ENCODE measurements at places on chromosomes 2 and 18. TPM values are rescaled to one million over a fixed set of nuclear protein-coding genes. Genes with fewer than 3 reads are reported as not detected.

GRCh38 chr18:9638886-9639285 is 24.5 kb upstream of the PPP4R1 start:
- DNase-seq: no peak
- H3K4me3 ChIP-seq: no peak overlapping the region
- no peaks in the 10 kb centered on the region for H3K36me3 ChIP-seq

GRCh38 chr18:74289137-74289536 is 2.6 kb downstream of the CYB5A start:
- no peak for DNase-seq
- H3K27ac ChIP-seq: no peak overlapping the region
- H3K36me3 ChIP-seq: peaks cover 2% of the 10 kb centered on the region
- H3K4me1 ChIP-seq: peaks cover 11% of the 10 kb centered on the region
- no peak overlapping the region for H3K4me3 ChIP-seq

Gene ABCG5
- total RNA-seq: not detected

DNA sequence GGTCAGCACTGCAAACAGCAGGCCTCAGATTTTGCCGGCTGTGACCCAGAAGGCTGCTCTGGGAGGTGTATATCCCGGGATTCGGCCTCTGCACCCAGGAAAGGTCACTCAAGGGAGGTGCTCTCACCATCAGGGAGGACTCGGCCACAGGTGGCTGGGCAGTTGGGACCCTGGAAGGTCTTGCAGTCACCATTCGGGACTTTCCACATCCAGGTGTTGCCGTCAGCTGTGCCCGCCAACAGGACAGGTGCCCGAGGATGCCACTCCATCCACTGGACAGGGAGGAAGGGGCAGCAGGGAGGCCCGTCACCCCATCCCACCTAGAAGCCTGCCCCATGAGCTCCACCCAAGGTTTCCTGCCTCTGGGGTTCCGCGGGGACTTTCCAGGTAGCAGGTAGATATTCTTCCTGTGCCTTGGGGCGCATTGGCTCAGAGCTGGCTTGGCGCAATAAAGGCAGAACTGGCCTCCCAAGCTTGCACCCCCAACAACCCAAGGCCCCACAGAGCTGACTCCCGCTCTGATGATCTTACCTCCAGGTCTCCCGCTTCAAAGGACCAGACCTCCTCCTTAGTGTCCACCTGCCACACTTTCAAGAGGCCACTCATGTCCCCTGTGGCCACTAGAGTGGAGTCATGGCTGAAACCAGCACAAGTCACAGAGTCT is 3.5 kb downstream of the AAMP start:
- no peaks in the 10 kb centered on the region for H3K27me3 ChIP-seq
- peak overlapping the region; percentile 65 for H3K27ac ChIP-seq
- no peak for DNase-seq
- peaks cover 14% of the 10 kb centered on the region for H3K36me3 ChIP-seq
- H3K4me3 ChIP-seq: no peak overlapping the region

DNA sequence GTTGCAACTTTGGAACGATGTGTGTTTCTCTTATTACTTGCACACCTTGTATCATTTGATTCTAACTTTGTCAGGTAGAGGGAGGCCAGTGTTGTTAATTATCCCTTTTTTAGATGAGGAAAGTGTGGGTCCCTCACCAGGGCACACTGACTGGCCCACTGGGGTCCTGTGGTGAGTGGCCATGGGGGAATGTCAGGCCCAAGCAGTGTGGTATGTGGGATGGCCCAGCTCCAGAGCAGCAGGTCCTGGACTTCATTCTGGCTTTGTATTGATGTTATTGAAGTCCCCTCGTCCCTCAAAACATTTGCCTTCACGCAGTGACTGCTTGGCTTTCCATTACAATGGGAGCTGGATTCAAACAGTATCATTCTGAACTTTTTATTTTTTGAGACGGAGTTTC is 11.7 kb downstream of the NCK2 start:
- DNase-seq: no peak
- peaks cover 35% of the 10 kb centered on the region for H3K36me3 ChIP-seq
- H3K4me1 ChIP-seq: peaks cover 89% of the 10 kb centered on the region
- peak overlapping the region; percentile 11 for H3K4me3 ChIP-seq
- no peaks in the 10 kb centered on the region for H3K27me3 ChIP-seq

- H3K27ac ChIP-seq: no peak overlapping the region
- DNase-seq: no peak
- H3K27me3 ChIP-seq: no peaks in the 10 kb centered on the region
Measured at GRCh38 chr18:38368886-38369285, 803.3 kb upstream of the CELF4 start.

DNA sequence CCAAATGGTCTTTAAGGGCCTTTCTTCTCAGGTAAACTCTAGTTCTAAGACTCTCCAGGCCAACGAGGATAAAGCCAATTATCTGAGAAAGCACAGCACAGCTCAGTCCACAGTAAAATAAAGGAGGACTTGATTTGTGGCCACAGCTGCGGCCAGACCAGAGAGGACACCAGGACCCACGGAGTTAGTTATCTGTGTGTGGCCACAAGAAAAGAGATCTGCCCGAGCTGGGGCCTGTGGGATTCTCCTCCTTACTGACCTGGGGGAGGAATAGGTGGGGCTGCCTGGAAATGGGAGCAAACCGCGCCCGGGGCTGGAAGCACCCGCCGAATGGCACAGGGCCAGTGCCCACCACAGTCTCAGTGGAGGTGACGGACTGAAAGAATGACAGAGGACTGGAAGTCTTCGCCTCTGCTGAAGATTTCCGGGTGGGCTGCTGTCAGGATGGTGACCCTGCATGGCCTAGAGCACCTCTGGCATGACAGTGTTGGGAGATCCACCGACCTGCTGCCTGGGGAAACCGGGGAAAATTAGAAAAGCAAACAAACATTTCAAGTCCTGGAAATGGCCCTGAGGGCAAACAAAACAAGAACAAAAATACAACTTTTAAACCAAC is 13.3 kb downstream of the PROC start:
- H3K27ac ChIP-seq: no peak overlapping the region
- H3K4me1 ChIP-seq: no peaks in the 10 kb centered on the region
- peaks cover 2% of the 10 kb centered on the region for H3K27me3 ChIP-seq
- H3K4me3 ChIP-seq: no peak overlapping the region
- no peak for DNase-seq

DNA sequence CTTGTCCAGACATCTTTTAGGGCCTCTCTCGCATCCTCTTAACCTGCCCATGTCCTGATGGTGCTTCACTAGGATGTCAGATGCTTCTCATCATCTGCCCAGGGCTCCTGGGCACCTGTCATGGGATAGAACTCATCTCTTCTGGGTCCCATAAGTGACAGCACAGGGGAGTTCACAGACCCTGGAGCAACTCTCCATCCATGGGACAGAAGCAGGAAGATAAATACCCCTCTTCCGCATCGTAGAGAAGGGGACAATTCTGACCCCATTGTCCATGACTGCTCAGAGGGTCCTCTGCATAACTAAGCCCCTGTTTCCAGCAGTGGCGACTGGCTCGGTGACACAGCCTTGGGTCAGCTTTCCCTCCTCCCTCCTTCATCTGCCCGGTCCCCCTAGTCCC is 82.3 kb downstream of the TWIST2 start:
- no peak overlapping the region for H3K4me3 ChIP-seq
- no peaks in the 10 kb centered on the region for H3K36me3 ChIP-seq
- DNase-seq: no peak
- H3K27me3 ChIP-seq: peaks cover 25% of the 10 kb centered on the region
- H3K4me1 ChIP-seq: no peaks in the 10 kb centered on the region
- H3K27ac ChIP-seq: no peak overlapping the region

Gene PARD6G
- total RNA-seq: 0.41 TPM

Gene FBXO41
- total RNA-seq: 28.2 TPM

GRCh38 chr2:85053802-85054201 is 79.4 kb upstream of the TCF7L1 start:
- peaks cover 25% of the 10 kb centered on the region for H3K36me3 ChIP-seq
- H3K4me1 ChIP-seq: peaks cover 31% of the 10 kb centered on the region
- H3K27me3 ChIP-seq: no peaks in the 10 kb centered on the region

GRCh38 chr18:70197026-70197425 is 8.5 kb downstream of the RTTN start:
- no peak for DNase-seq
- H3K27ac ChIP-seq: no peak overlapping the region
- peaks cover 68% of the 10 kb centered on the region for H3K36me3 ChIP-seq
- peaks cover 51% of the 10 kb centered on the region for H3K4me1 ChIP-seq
- no peaks in the 10 kb centered on the region for H3K27me3 ChIP-seq
- H3K4me3 ChIP-seq: no peak overlapping the region

DNA sequence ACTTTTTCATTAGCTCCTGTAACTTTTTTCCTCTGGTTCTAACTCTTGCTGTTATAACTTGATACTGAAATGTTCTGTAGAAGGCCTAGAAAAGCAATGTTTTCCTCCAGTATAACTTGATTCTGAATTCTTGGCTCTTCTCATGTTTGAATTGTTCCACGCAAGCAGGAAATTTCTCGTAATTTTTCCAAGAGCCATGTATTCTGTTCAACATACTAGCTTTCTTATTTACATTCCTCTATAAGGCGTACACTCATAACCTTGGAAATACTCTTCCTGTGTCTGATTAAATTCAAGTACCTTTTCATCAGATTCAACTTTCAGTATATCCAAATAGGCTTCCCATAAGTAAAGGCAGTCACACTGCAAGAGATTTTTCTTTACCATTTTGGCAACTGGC is 109.1 kb downstream of the SMAD2 start:
- H3K27ac ChIP-seq: no peak overlapping the region
- H3K4me3 ChIP-seq: no peak overlapping the region
- DNase-seq: no peak
- peaks cover 17% of the 10 kb centered on the region for H3K36me3 ChIP-seq
- no peaks in the 10 kb centered on the region for H3K4me1 ChIP-seq
- H3K27me3 ChIP-seq: no peaks in the 10 kb centered on the region

Gene SGO2
- total RNA-seq: 52.5 TPM

DNA sequence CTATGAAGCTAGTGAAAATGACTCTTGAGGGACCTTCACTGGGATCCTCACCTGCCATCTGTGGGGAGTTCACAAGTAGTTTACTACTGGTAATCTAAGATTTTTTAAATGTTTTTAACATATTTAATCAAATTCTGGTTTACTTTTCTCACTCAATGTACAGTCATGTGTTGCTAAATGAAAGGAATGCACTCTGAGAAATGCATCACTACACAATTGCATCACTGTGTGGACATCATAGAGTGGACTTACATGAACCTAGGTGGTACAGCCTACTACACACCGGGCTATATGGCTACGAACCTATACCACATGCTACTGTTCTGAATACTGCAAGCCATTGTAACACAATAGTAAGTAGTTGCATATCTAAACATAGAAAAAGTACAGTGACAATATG is 528.0 kb downstream of the BCL11A start:
- no peaks in the 10 kb centered on the region for H3K4me1 ChIP-seq
- no peaks in the 10 kb centered on the region for H3K27me3 ChIP-seq
- no peak for DNase-seq
- no peaks in the 10 kb centered on the region for H3K36me3 ChIP-seq

DNA sequence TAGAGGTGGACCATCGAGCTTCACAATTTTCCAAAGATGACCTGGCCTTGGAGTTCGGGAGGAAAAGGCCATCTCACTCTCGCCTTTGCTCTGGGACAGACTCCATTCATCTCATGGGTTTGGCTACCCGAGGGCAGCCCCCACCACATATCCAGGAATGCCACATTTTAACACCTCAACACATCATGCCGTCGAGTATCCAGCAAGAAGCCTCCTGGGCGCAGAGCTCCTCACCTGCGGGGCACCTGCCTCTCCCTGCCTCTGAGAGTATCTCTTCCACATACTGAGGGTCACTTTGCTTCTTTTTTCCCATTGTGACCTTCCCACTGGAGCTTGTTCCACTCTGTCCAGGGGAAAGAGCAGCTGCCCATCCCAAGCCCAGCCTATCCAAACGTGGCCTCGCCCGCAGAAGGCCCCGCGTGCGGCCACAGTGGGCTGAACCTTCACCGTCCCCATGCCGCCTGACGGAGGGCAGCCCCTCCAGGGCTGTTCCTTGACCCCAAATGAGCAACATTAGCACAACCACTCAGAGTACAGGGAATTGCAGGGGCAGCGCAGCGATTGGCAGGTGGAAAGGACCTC is 5.5 kb upstream of the LIMS2 start:
- no peak for DNase-seq
- H3K4me3 ChIP-seq: no peak overlapping the region
- H3K4me1 ChIP-seq: peaks cover 2% of the 10 kb centered on the region
- H3K27ac ChIP-seq: no peak overlapping the region

DNA sequence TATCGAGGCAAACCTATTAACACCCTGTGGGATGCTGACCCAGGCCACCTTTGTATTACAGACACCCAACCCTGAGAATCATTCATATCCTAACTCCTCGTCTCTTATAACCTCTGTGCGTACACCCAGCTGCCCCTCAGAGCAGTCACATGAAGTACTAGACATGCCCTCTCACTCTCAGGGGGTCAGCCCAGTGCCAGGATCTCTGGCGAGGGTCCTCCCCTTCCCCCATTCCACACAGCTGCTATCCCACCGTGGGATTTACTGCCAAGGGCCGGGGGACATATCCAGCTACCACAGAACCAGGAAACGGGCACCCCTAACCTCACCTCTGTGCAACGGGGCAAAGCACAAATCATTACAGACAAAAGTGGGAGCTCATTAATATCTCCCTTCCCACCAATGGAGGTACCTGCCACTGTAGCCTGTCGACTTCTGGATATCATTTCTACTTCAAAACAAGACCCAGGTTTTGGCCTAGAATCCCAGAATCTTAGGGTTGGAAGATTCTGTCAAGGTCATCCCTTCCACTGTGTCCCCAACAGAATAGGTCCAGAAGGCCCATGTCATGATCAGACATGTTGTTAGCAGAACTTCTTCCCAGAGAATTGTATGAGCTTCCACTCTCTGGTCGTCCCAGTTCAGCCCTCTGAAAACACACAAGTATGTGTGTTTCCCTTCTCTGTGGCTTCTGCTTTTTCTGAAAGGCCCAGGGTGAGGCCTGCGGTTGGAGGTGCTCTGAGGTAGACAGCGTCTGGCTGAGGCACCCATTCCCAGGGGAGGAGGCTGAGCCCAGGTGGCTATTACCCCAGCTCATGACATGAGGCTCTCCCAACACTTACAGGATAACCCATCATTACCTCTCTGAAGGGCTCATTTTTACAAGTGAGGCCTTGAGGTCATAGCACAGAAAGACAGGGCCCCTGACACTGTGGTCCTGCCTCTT is 1.7 kb downstream of the TMBIM1 start:
- peak overlapping the region; percentile 91 for H3K27ac ChIP-seq
- H3K27me3 ChIP-seq: no peaks in the 10 kb centered on the region
- DNase-seq: peak; percentile 74

Gene HIBCH
- 17.2 TPM for total RNA-seq

- H3K4me1 ChIP-seq: peaks cover 23% of the 10 kb centered on the region
- H3K4me3 ChIP-seq: no peak overlapping the region
- H3K27ac ChIP-seq: no peak overlapping the region
- DNase-seq: no peak
Measured at GRCh38 chr2:43300781-43301583, 74.6 kb upstream of the ZFP36L2 start.

- H3K27me3 ChIP-seq: no peaks in the 10 kb centered on the region
- no peak overlapping the region for H3K4me3 ChIP-seq
- H3K36me3 ChIP-seq: peaks cover 32% of the 10 kb centered on the region
- peaks cover 15% of the 10 kb centered on the region for H3K4me1 ChIP-seq
- H3K27ac ChIP-seq: no peak overlapping the region
Measured at GRCh38 chr2:3387011-3387410, 7.5 kb downstream of the TRAPPC12 start.

Gene LCLAT1
- 22.8 TPM for total RNA-seq

Gene RAX
- not detected for total RNA-seq

Measured in activated CD8-positive, alpha-beta memory T cell treated with anti-CD3 and anti-CD28 coated beads, Interleukin-2, amount 10 ng/mL, durations not matched to agents 7 days and 5 days (primary cell).